ENCODE measurements at places on chromosomes 3 and 15.

GRCh38 chr3:143314251-143315093 is 194.9 kb downstream of the CHST2 start:
- no peak for DNase-seq

DNA sequence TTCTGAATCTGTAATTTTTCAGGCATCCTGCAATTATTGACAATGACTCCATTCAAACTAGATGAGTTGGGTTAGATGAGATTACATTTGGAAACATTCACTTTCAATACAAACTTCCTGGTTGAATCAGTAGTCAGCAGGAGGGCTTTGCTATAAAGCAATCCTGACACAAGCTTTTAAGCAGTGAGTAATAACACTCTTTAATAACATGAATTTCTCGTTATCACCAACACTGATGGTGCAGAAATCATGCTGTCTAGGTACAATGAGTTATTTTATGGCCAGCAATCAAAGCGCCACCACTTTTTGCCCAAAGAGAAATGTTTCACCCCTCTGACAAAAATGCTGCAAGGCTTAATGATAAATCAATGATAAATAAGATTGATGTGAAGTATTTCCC is 474.8 kb upstream of the CNTN4 start:
- no peak for DNase-seq

DNA sequence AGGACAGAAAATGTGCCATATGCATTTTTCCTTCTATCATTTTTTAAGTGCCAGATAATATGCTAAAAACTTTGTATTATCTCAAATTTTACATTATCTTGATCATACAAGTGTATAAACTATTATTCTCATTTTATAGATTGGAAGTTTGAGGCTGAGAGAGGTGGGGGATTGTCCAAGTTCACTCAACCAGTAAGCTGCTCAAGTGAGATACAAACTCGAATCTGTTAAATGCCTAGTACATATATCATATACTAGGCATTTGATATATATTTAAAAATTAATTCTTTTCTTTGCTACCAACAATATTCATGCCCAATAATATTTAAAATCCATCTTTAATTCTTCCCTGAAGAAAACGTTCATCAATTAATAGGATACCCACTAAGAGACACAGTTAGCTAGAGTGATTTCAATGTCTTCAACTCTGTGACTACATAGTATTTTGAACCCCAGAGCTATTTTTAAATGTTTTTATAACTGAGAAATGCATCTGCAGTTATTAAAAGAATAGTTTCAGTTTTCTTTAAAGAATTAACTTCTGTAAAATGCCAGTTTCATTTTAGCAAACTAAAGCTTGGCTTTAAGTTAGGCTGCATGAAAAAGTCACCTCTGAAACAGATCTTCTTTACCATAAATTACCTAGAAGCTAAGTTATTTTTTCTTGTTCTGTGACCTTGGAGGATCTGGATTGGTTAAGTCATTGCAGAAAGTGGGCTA is 40.4 kb downstream of the IQCB1 start:
- DNase-seq: no peak

GRCh38 chr3:94303266-94303665 is 240.4 kb downstream of the NSUN3 start:
- no peak for DNase-seq

DNA sequence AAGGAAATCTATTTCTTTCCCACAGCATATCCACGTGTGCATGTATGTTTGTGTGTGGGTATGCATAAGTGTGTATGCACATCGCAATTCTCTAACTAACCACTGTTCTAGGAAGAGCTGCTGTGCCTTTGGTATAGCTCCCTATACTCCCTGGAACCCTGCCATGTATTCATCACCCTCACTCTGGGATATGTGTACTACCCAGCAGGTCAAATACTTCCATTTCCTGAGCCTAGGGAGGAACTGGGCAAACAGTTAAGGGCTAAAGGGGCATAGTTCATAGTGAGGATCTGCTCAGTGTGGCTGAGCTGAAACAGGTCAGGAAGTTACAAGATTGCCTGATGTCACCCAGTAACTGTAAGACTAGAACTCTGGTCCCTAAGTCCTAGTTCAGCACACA is 260.4 kb downstream of the RPLP1 start:
- DNase-seq: no peak

DNA sequence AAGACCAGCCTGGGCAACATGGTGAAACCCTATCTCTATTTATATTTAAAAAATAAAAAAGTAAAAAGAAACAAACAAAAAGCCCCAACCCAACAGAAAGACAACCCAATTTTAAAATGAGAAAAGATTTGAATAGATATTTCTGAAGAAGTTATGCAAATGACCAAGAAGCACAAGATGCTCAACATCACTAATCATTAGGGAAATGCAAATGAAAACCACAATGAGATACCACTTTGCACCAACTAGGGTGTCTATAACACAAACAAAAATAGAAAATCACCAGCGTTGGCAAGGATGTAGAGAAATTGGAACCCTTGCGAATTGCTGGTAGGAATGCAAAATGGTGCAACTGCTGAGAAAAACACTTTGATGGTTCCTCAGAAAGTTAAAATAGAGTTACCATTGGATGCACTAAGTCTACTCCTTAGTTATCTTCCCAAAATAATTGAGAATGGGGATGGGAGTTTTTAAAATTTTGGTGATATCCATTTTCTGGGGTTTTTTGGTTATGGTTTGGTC is 45.8 kb upstream of the CCNB2 start:
- no peak for DNase-seq

GRCh38 chr15:71250936-71251583 is 135.8 kb downstream of the THSD4 start:
- no peak for DNase-seq

GRCh38 chr3:185933374-185934173 is 4.2 kb downstream of the TRA2B start:
- DNase-seq: no peak

All from HFF-Myc (cell line).